ENCODE measurements at places on chromosomes 6 and 20. TPM values are rescaled to one million over a fixed set of nuclear protein-coding genes. Genes with fewer than 3 reads are reported as not detected.

Gene OR2J3
- not detected for total RNA-seq

Gene SLC17A1
- total RNA-seq, result not detected

Gene SYCP2L
- total RNA-seq, result 0.99 TPM

Gene POM121L2
- total RNA-seq, result not detected

Measured in MG63 (cell line).